Stimulated activated CD8-positive, alpha-beta memory T cell treated with anti-CD3 and anti-CD28 coated beads, Interleukin-15, amount 100 ng/mL, for 4 hours (primary cell): ENCODE measurements at places on chromosomes 7 and 10.
A peak's percentile ranks its signal among the peaks of the same experiment; 100 is the strongest.

GRCh38 chr7:75776295-75776971, 4.4 kb upstream of the CCL26 start:
- DNase-seq: peak; percentile 19

- DNase-seq: no peak
Observed at GRCh38 chr10:8060010-8060703, 5.7 kb downstream of the GATA3 start.

GRCh38 chr10:102802920-102803534, 34.2 kb downstream of the CYP17A1 start:
- no peak for DNase-seq

DNA sequence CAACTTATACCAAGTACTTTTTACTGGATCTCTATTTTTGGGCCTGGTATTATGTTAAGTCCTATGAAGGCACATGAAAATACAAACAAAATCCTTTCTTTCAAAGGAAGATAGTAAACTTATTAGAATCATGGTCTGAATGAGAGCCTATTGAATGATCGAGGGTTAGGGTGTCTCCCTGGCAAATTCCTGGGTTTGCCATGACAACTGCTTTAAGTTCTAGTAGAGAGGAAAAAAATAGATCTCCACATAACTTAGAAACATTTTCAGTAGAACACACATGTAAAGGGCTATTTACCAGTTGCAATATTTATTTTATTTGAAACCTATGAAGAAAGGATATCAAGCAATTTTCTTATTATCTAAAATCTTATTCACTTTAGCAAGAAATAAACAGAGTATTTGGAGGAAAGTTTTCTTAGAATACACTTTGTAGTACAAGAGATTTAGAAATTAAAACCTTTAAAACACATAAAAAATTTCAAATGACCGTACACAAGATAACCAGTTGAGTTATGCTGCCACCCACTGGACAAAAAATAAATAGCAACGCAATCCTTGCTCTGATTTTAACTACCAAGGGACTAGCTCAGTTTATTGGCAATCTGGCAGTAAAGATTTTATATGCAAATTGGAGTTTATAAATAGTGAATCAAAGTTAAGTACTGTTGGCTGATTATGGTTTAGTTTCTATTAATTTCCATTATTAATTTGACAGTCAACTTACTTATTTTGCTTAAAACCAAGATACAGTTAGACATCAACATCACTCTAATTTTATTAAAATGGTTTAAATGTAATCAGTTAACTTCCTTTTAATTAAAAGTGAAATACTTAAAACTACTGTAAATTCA, 33.9 kb downstream of the CACUL1 start:
- no peak for DNase-seq

DNA sequence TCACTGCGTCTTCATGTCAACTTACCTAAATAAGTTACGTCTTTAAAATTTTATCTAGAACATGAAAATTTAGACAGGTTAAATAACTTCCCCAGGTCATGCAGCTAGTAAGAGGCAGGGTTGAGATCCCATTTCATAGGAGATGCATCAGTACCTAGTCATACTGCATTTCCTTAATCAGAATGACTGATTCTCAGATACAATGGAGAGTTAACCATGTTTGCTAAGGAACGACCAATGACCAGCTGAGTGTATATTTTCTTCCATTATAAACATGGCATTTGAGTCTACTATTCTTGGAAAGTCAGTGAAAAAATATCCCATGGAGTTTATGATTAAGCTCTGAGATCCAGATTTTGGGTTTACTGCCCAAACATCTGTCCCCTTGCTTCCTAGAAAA, 39.6 kb downstream of the ENTPD1 start:
- no peak for DNase-seq

GRCh38 chr7:4807598-4808016, 32.2 kb downstream of the AP5Z1 start:
- no peak for DNase-seq

DNA sequence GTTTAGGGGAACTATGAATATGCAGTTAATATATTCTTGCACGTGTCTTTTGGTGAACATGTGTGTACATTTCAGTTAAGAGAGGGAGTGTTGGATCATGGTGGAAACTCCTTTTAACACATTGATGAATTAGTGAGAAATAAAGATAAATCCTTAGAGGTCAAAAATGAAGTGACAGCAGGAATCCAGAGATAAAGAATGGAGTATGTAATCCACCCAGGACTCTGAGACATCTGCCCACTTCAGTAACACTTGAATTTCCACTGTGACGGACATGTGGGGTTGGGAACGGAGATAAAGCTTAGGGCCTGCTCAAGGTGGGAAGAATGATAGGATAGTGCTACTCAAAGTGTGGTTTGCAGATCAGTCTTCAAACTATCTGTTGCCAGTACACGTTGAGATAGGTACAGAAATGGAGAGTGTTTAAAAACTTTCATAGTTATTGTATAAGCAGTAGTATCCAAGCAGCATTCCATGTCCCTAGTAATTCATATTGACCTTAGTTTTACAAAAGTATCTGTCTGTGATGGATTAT, 6.6 kb upstream of the RELN start:
- DNase-seq: no peak

GRCh38 chr7:43077732-43078391, 34.6 kb upstream of the HECW1 start:
- DNase-seq: no peak

DNA sequence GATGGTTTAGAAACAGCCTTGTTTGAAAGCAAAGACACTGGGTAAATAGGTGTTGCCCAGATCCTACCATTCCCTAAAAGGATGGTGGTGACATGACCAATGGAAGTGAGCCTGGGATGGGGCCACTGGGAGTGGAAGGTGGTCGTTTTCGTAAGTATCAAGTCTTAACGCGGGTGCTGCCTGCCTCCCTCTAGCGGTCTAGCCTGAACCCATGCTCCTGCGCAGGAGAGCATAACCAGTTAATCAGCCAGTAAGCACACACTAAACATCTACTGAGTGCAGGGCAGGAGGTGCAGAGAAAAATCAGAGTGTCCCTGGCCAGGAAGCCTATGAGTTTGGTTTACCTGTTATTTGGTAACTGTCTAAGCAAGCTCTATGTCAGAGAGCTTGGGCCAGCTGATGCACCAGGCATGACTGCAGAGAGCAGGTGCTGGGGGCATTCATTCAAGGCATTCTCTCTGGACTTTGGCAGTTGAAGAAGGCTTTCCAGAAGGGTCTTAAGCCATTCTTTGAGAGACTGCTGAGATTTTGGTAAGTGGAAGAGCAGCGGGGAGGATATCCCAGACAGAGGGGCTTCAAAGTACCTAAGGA, 930 bp downstream of the GARIN1A start:
- DNase-seq: no peak

DNA sequence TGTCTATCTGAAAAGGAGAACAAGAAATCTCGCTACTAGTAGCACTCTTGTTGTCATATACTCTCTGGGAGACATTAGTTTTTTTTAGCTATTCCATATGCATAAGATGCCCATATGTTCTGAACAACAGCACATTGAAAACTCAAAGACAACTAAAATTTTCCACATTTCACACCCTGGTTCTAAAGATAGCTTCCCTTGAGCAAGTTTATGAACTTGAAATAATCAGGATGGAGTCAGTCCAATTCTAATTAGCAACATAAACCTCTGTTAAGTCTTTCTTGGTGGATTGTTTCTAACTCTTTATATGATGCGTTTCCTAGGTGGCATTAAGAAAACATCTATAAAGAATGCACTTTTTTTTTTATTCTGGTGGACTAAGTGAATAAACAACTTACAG, 1095.3 kb downstream of the GRM8 start:
- no peak for DNase-seq
